ENCODE measurements at places on chromosomes 3 and 15.

- no peak for DNase-seq
Observed at GRCh38 chr15:74988007-74988800, 7.2 kb upstream of the SCAMP5 start.

- no peak for DNase-seq
Observed at GRCh38 chr3:161920196-161920595, 423.6 kb downstream of the OTOL1 start.

GRCh38 chr3:10505050-10505790 lies at the start of gene ATP2B2:
Gene ATP2B2, minus strand, starts transcription at chr3:10505586. Its CDS starts 56,043 bp downstream, at chr3:10449543.
- DNase-seq, result no peak

GRCh38 chr15:87638554-87639083 lies 617.9 kb downstream of the NTRK3 start:
- no peak for DNase-seq

DNA sequence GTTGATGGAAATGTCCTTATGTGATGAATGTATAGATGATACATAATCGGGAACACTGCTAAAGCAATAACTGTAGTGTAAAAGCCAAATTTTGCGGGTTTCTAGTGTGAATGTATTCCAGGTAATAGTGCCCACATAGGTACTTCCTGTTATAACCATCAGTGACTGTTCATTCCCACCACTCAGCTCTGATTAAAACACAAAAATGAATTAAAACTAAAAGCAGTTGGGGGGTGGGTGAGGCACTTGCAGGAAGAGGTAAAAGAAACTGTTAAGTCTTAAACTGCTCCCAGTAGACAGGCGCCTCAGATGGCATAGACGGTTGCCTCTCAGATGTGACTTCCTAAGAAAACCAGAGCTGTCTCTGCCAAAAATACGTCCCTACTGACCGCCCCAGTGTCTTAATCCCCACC lies 893 bp upstream of the MTHFS start:
- no peak for DNase-seq

DNA sequence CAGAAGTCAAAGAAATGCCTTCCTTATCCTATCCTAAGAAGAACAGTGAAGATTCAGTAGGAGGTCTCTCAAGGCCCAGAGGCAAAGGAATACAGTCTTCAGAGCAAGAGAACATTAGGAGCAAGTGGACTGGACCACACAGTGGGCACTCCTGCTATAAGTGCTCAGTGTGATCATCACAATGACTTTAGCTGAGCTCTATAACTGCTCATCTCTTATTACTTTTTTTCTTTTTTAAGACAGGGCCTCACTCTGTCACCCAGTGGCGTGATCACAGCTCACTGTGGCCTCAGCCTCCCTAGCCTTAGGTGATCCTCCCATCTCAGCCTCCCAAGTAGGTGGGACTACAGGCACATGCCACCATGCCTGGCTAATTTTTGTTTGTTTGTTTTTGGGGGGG lies 48.1 kb downstream of the COL8A1 start:
- no peak for DNase-seq

DNA sequence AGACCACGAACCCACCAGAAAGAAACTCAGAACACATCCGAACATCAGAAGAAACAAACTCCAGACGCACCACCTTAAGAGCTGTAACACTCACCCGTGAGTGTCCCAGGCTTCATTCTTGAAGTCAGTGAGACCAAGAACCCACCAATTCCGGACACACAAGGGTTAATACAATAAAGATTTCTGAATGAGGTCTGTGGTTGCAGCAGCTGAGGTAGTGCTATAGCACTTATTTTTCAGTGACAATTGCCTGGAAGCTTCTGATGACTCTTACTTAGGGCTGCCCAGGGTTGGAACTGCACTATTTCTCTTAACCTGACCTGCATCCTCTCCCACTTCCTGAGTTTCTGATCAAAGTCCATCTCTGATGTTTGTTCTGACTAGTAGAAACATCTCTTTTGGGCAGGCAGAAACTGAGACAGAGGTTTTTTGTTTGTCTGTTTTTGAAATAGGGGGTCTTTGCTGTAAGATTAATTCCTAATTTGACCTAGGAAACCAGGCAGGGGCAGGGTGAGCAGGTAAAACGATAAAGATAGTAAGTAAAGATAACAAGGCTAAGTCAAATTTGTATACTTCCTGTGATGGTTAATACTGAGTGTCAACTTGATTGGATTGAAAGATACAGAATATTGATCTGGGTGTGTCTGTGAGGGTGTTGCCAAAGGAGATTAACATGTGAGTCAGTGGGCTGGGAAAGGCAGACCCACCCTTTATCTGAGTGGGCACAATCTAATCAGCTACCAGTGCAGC lies 169.1 kb downstream of the GAP43 start:
- no peak for DNase-seq

GRCh38 chr3:5096336-5097008 lies 25.6 kb upstream of the ARL8B start:
- DNase-seq, result no peak

- DNase-seq, result no peak
Observed at GRCh38 chr3:49132437-49133225, at the start of gene LAMB2. Gene LAMB2, minus strand, starts transcription at chr3:49133050. Its CDS starts 183 bp downstream, at chr3:49132867.

GRCh38 chr3:73493543-73494308 lies 131.0 kb downstream of the PDZRN3 start:
- no peak for DNase-seq

DNA sequence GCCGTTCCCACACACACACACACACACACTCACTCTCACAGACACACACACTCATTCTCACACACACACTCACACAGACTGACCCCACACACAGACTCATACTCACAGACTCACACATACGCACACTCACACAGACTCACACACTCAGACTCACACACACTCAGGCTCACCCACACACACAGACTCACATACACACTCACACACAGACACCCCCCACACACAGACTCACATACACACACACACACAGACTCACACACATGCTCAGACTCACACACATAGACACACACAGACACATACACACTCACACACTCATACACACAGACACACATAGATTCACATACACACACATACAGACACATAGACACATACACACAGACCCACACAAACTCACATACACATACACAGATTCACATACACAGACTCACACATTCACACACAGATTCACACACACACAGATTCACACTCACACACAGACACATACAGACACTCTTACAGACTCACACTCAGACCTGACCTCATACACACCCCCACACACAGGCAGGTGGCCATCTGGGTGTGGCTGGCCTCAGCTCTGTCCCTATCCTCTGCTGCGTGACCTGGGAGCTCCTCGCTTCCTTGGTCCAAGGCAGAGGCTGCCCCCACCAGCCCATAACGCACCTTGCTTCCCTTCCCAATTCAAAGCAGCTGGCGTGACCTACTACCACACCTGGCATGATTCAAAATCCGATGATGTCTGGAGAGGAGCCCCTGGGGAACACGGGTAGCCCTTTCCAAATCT lies 1.9 kb downstream of the C3orf22 start:
- no peak for DNase-seq

GRCh38 chr3:74500257-74500656 lies 114.2 kb downstream of the CNTN3 start:
- DNase-seq, result no peak

GRCh38 chr15:65086680-65087111 lies 10.2 kb downstream of the KBTBD13 start:
- DNase-seq, result no peak

GRCh38 chr3:188217726-188218125 lies 63.8 kb downstream of the LPP start:
- DNase-seq, result no peak

GRCh38 chr3:185207931-185208746 lies 45.7 kb downstream of the EHHADH start:
- no peak for DNase-seq

GRCh38 chr15:39414201-39414600 lies 166.7 kb upstream of the THBS1 start:
- no peak for DNase-seq
